Mesothelial cell of epicardium (in vitro differentiated cells): ENCODE measurements at places on chromosomes 6 and 20. TPM values are rescaled to one million over a fixed set of nuclear protein-coding genes. Genes with fewer than 3 reads are reported as not detected.

Gene PRL
- 0.23 TPM in 1 of 3 replicates, not detected in the others for total RNA-seq

- H3K27me3 ChIP-seq: no peaks in the 10 kb centered on the region
- H3K27ac ChIP-seq: no peak overlapping the region
- DNase-seq: no peak
- no peak overlapping the region for H3K4me3 ChIP-seq
- H3K4me1 ChIP-seq: peaks cover 6% of the 10 kb centered on the region
- H3K36me3 ChIP-seq: no peaks in the 10 kb centered on the region
Observed at GRCh38 chr6:123508290-123508689, 128.5 kb downstream of the TRDN start.

DNA sequence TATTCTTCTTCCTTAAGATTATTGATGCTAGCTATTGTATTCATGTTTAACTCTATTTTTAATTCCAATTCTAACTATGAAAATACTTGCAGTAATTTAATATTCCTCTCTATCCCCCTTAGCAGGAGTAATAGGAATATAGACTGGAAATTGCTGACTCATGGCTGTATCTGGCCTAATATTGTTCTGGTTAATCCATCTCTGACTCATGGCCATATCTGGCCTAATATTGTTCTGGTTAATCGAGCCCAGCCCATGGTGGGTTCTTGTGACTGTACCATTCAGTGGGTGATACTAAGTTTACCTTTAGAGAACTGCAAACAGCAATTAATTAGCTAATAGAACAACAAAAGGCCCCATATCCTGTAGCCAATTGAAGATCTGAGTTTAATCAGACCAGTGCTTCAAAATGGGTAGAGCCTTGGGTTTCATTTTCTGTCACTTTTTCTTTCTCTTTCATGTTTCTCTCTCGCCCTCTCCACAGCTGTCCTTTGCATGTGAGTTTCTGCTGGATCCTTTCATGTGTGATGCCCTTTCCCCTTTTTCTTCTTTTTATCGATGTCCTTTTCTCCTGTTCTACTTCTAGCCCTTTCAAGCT lies 50.6 kb downstream of the SLC22A3 start:
- no peaks in the 10 kb centered on the region for H3K27me3 ChIP-seq
- no peak overlapping the region for H3K4me3 ChIP-seq
- no peak overlapping the region for H3K27ac ChIP-seq
- peaks cover 8% of the 10 kb centered on the region for H3K4me1 ChIP-seq
- no peak for DNase-seq

DNA sequence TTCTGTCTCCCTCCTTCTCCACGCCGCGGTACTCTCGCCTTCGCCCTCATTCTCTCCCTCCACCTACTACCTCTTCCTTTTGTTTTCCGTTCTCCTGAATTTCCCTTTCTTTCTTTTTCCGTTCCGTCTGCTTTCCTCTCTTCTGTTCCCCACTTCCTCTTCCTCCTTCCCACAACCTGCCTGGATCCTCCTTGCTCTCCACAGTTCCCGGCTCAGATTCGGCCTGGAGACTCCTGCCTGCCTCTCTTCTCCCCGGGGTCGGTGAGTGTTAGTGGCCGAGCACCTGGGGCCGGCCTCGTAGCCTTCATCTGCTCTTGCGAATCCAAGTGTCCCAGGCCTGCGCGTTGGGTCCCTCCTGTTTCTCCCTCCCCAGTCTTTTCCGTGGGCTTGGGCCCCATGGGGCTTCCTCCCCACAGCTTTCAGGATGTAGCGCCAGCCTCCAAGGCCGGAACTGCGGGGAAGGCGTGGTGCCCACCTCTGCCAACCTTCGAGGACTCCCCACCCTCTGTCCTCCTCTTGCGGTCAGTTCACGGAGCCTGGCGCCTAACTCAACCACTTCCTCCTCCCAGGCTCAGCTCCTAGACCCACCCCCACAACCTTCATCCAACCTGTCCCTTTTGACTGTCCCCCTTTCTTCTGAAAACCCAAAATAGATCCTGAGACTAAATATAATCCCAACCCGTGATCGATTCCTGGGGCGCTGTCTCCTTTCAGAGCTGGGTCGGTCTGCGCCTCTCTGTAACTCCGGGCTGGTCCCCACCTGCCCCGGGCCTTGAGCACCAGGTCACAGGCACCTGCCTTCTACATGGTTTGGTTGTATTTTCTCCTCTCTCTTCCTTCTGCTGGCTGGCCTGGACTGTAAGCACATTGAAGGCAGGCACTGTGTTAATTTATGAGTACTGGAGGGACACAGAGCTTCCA lies 6.8 kb downstream of the NRN1 start:
- H3K27ac ChIP-seq: no peak overlapping the region
- H3K27me3 ChIP-seq: peaks cover 100% of the 10 kb centered on the region
- peaks cover 38% of the 10 kb centered on the region for H3K4me1 ChIP-seq
- DNase-seq: no peak
- peaks cover 4% of the 10 kb centered on the region for H3K36me3 ChIP-seq

Gene SLC17A3
- not detected in 3 replicates for total RNA-seq

DNA sequence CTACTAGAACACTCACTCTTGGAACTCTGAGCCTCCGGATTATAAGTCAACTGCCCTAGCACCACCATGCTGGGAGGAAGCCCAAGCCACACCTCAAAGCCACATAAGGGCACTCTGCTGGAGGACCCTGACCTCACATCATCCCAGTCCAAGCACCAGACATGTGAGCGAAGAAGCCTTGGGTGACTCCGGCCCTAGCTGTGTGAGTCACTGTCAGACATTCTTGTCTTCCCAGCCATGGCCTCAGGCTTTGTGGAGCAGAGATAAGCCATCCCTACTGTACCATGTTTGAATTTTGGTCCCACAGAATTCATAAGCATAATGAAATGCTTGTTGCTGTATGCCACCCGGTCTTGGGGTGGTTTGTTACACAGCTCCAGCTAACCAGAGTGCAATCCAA lies 247.7 kb downstream of the SOD2 start:
- no peak for DNase-seq
- H3K36me3 ChIP-seq: no peaks in the 10 kb centered on the region
- no peak overlapping the region for H3K4me3 ChIP-seq
- no peak overlapping the region for H3K27ac ChIP-seq
- no peaks in the 10 kb centered on the region for H3K4me1 ChIP-seq

GRCh38 chr20:12773936-12774335 lies 234.8 kb upstream of the SPTLC3 start:
- no peaks in the 10 kb centered on the region for H3K27me3 ChIP-seq
- no peak overlapping the region for H3K4me3 ChIP-seq
- H3K36me3 ChIP-seq: peaks cover 2% of the 10 kb centered on the region

Gene HM13
- 140 to 143 TPM (median 140 TPM) in 3 replicates for total RNA-seq

GRCh38 chr20:35297155-35297554 lies 4.9 kb upstream of the FAM83C start:
- DNase-seq: no peak
- H3K36me3 ChIP-seq: no peaks in the 10 kb centered on the region
- H3K27ac ChIP-seq: no peak overlapping the region
- H3K27me3 ChIP-seq: peaks cover 12% of the 10 kb centered on the region

DNA sequence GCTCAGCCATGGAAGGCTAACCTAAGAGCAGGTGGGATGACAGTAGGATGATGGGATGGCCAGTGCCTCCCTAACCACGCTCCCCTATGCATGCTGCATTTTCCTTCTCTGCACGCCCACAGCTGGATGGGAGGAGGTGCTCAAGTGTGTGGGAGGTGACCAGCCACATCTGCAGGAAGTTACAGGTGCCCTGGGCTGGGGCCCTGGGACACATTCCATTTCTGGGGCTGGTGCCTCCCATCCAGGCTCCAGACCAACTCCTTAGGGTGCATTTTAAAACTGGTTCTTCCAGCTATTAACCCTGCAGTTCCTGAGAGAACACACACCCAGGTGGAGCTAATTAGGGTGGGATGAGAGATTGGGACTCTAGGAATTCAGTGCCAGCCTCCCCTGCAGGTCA lies 135.3 kb upstream of the ARMC2 start:
- no peaks in the 10 kb centered on the region for H3K27me3 ChIP-seq
- H3K36me3 ChIP-seq: no peaks in the 10 kb centered on the region
- H3K27ac ChIP-seq: peak overlapping the region; percentile 85
- no peak for DNase-seq
- no peak overlapping the region for H3K4me3 ChIP-seq

DNA sequence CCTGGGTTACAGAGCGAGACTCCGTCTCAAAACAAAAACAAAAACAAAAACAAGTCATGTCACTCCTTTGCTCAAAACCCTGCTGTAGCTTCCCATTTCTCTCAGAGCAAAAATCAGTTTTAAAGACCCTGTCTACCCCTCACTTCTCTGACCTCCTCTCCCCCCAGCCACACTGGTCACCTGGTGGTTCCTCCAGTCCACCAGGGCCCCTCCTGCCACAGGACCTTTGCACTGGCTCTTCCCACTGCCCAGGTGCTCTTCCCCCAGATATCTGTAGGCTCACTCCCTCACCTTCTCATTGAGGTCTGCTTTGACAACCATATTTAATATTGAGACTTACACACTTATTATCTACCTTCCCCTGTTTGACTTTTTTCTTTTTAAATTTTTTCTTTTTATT lies 4.9 kb upstream of the TEAD3 start:
- H3K4me1 ChIP-seq: peaks cover 47% of the 10 kb centered on the region
- DNase-seq: no peak
- no peaks in the 10 kb centered on the region for H3K36me3 ChIP-seq

Gene THBS2
- 15.3 to 20.4 TPM (median 18.6 TPM) in 3 replicates for total RNA-seq

Gene MACROD2
- 10.0 to 11.8 TPM (median 11.2 TPM) in 3 replicates for total RNA-seq

Gene AGPAT1
- 63.2 to 69.0 TPM (median 64.6 TPM) in 3 replicates for total RNA-seq

DNA sequence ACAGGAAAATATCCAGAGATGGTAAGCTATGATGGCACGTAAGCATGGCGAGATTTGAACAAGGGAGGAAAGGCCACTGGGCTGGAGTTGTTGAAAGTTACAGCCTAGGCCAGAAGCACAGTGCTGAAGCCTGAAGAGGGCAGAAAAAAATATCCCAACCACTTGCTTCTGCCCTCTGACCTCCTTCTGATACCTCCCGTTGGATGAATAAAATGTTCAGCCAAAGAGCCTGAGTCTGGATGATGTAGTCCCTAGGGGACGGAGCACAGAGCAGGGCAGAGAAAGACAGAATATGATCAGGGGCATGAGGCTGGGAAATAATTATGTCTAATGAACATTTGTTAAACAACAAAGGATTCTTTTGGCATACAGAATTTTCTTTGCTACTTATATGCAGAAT lies 19.7 kb downstream of the KLHL31 start:
- DNase-seq: no peak
- H3K27ac ChIP-seq: no peak overlapping the region
- peaks cover 15% of the 10 kb centered on the region for H3K27me3 ChIP-seq

GRCh38 chr6:35454391-35455110 lies 2.4 kb downstream of the FANCE start:
- H3K36me3 ChIP-seq: peaks cover 16% of the 10 kb centered on the region
- no peak for DNase-seq
- H3K4me1 ChIP-seq: peaks cover 32% of the 10 kb centered on the region
- H3K4me3 ChIP-seq: peak overlapping the region; percentile 7
- H3K27ac ChIP-seq: no peak overlapping the region
- peaks cover 3% of the 10 kb centered on the region for H3K27me3 ChIP-seq

DNA sequence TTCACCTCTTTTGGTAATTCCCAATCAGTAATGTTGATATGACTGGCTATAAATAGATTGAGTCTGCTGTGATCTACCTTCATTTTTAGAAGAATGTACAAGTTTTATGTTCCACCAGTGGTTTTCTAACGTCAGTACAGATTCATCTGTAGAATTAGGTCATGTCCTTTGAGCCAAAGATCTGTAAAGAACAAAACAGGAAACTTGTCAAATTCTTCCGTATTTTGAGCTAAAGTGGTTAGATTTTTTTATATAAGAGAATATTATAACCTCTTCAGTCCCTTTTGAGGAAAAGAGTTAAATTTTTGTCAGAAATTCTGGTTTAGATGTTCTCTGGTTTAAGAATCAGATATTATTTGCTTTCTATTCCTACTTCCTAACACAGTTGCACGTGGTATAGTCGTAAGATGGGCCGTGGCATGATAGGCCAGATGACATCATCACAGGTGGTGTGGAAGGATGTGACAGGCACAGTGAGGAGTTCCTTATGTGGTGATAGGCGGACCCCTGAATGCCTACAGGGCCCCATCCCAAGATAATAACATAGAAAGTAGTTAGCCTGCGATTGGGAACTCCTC lies 62.3 kb downstream of the SNX9 start:
- peaks cover 36% of the 10 kb centered on the region for H3K36me3 ChIP-seq
- DNase-seq: no peak
- peaks cover 8% of the 10 kb centered on the region for H3K4me1 ChIP-seq
- no peak overlapping the region for H3K4me3 ChIP-seq
- H3K27ac ChIP-seq: no peak overlapping the region

- peaks cover 29% of the 10 kb centered on the region for H3K4me1 ChIP-seq
- H3K4me3 ChIP-seq: peak overlapping the region; percentile 94
- no peak for DNase-seq
- H3K27ac ChIP-seq: peak overlapping the region; percentile 98
- H3K27me3 ChIP-seq: no peaks in the 10 kb centered on the region
Observed at GRCh38 chr20:33811776-33812151, 616 bp downstream of the CHMP4B start.

Gene AKAP7
- 8.9 to 11.7 TPM (median 10.0 TPM) in 3 replicates for total RNA-seq

Gene DDO
- total RNA-seq: not detected in 3 replicates

- no peaks in the 10 kb centered on the region for H3K36me3 ChIP-seq
- no peaks in the 10 kb centered on the region for H3K4me1 ChIP-seq
Observed at GRCh38 chr20:24872291-24873024, 76.6 kb upstream of the CST7 start.

Gene GHRH
- not detected in 3 replicates for total RNA-seq

DNA sequence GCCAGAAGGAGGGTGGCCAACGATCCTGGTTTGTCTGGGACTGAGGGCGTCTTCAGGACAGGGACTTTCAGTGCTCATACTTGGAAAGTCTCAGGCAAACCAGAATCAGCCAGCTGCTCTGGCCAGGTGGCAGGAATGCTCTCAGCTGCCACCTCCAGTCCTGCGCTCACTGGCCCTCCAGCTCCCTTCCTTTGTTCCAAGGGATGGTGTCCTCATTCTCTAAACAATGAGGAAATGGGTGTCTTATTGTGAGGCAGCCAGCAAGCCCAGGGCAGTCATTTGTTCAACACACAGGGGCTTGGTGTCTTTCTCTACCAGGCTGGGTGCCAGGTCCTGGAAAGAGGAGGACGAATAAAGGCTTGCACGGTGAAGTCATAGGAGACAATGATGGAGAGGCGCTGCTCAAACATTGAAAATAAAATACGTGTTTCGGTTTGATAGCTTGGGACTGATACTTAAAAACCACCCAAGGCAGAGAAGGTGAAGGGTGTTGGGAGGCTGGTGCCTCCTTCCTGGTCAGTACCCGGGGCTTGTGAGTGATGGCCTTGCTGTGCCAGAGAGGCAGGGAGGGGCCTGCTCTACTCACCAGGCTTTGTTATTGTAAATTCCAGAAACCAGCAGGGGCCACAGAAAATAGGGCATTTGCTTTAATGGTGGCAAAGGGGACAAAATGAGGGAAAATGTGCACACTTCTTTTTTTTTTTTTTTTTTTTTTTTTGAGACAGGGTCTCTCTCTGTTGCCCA lies 11.3 kb upstream of the TMEM181 start:
- no peaks in the 10 kb centered on the region for H3K36me3 ChIP-seq
- H3K4me1 ChIP-seq: no peaks in the 10 kb centered on the region
- peaks cover 4% of the 10 kb centered on the region for H3K27me3 ChIP-seq
- DNase-seq: no peak
- H3K4me3 ChIP-seq: no peak overlapping the region

- peaks cover 30% of the 10 kb centered on the region for H3K4me1 ChIP-seq
- no peak overlapping the region for H3K4me3 ChIP-seq
- peaks cover 19% of the 10 kb centered on the region for H3K36me3 ChIP-seq
- DNase-seq: no peak
Observed at GRCh38 chr20:47591231-47591630, 89.5 kb downstream of the NCOA3 start.

- H3K27ac ChIP-seq: no peak overlapping the region
- no peaks in the 10 kb centered on the region for H3K27me3 ChIP-seq
- no peak overlapping the region for H3K4me3 ChIP-seq
- DNase-seq: no peak
- H3K36me3 ChIP-seq: no peaks in the 10 kb centered on the region
Observed at GRCh38 chr20:12058216-12058615, 140.5 kb downstream of the BTBD3 start.

GRCh38 chr6:117264369-117264691 lies 1.0 kb upstream of the VGLL2 start:
- H3K4me3 ChIP-seq: peak overlapping the region; percentile 68
- no peak for DNase-seq
- H3K27ac ChIP-seq: no peak overlapping the region
- no peaks in the 10 kb centered on the region for H3K36me3 ChIP-seq
